Fibroblast of mammary gland (primary cell): ENCODE measurements at places on chromosomes 11 and 22.

DNA sequence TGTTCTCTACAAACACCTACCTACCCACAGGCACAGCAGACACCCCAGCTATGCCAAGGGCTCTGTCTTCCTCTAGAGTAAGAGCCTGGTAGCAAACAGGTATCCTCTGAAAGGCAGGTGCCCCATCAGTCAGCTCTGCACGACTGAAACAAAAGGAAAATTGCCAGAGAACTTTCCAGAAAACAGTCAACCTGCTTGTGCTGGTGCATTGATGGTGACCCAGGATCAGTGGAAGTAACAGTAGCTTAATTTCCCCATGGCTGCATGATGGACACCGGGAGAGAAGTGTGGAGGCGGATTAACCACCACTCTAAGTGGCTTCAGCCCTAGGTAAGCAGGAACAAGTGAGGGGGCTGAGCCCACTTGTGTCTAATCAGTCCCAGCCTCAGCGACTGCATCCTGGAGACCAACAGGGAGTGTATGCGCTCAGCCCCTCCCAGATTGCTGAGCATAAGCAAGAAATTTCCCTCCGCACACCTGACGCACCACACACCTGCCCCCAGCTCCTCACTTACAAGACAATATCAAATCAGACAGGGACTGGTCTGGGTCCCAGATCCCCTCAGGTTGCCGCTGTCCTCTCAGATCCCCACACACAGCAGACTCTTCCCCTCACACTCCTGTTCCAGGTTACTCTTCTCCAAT lies 70.7 kb upstream of the IGLL5 start:
- no peak for DNase-seq

DNA sequence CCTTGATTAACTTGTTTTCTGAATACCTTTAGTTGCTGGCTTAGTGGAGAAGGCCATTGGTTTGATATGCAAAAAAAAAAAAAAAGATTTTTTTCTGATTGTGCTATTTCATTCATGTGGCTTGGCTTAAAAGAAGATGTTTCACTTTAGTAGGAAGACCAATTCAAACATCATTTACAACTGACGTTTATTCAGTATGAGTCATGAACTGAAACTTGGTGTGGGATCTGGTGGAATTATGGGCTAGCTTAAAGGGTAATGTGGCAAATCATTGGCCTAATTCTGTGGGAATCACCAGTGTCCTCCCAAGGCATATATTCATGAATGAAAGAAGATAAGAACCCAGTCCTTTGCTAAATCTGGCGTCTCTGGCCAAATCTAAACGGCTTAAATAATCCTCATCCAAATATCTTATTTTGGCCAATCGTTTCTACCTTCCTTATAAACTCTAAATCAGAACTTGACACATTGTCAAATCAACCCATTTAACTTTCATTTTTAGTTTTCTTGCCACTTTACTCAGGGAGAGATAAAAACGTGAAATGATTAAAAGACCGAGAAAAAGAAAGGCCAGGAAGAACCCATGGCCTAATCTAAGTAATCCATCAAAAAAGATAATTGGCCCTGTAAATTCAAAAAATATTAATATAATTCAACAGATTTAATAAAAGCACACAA lies 77.0 kb downstream of the DDIAS start:
- DNase-seq: peak; percentile 91

DNA sequence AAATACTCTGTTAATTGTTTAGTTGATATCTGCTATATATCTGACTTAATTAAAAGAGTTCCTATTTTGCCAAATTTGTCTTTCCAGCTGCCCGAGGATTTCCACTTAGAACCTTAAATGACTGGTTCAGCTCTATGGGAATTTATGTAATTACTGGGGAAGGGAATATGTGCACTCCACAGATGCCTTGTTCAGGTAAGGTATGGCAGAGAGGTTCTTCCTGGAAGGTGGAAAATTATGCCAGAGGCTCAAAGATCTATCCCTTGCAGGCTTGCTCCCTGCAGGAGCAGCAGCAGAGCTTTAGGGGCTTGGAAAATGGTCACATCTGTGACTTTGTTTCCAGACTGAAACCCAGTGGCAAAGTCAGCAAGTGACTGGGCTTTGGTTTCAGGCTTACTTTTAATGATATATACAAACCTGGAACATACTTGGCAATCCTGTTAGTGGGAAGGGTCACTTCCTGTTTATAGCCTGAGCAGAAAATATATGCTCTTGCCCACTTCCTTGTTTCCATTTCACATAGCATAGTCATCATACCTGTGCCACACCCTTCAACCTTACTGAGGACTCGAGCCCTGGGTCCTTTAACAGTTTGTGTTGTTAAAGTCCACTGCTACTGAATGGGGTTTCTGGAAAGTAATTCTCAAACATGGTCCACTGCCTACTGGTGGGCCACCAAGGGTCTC lies 23.7 kb downstream of the WBP2NL start:
- no peak for DNase-seq

DNA sequence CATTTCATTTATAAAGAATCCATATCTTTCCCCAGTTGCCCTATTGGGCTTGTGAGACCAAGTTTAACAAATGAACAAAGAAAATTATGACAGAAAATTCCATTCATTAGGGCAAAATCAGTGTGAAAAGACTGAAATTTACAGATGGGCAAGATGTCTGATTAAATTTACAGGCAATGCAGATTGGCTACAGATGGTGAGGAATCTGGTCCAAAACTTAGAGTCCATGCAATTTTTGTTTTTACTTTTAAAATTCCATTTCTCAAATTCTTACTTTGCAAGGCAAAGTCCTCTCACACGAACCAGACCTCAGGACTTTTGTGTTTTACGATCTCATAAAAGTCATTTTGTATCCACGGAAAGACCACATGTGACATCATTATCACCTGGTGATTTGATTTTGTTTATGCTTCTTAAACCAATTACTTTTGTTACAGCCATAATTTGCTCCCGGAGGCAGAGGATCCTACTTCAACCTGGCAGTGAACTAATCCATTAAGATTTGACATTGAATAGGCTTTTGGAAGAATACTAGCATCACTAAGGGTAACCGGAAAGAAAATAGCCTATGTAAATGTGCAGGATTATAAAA lies 843.7 kb upstream of the CHORDC1 start:
- DNase-seq: no peak

DNA sequence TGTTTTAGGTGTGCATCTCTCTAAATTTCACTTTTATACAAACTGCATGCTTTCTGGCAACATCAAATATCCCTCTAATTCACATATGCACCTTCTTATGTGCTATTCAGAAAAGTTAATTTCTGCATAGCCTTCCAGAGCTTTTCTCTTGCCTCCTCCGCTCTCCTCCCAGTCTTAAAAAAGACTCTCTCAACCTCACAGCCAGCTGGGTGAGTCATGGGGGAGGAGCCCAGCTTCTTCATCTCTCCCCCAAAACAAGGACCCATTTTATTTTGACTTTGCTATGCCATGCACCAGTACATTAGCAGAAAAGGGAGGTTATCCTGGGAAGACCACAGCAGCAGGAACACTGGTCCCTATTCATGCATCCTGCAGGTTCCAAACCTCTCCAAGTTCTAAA lies 234.4 kb downstream of the KCNA4 start:
- no peak for DNase-seq

- DNase-seq: no peak
These were observed 39.0 kb upstream of the BLID start for GRCh38 chr11:122154994-122155393.

- DNase-seq: peak; percentile 39
These were observed 1005.8 kb upstream of the CCDC90B start for GRCh38 chr11:84292006-84292405.

DNA sequence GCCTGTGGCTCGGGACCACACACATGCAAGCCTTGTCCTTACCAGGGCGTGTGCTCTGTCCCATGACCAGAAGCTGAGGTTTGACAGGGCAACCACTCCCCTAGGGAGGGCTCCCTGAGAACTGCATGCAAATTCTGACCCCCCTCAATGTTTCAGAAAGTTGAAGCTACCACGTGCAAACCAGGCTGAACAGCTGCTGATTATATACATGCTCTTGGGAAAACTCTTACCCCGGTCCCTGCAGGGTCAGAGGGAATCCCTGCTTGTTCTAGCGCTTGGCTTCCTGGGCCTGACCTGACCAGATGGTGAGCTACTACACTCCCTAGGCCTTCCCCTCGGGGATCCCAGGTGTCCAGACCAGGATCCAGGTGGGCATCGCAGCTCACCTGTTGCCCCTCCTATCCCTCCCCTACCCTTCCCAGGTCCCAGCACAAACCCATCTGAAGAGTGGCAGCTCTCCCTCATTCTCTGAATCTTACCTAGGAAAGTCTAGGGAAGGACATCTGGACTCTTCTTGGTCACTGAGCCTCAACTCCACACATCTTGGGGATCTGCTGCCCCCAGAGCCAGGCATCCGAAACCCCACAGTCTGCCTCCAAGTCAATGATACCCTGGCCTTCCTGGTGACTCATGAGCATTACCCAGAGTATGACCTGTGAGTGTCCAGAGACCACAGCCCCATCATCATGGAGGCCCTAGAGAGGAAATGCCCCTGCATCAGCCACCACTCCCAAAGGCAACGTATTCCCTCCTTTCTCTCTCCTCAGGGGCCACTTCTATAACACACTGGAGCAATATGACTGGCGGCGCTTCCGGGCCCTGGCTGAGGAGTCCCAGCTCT lies 61.5 kb downstream of the BTG4 start:
- peak; percentile 26 for DNase-seq

GRCh38 chr22:33842006-33842354 lies 78.3 kb downstream of the LARGE1 start:
- DNase-seq: no peak

- DNase-seq: no peak
These were observed 1.6 kb downstream of the NCAM1 start for GRCh38 chr11:112962579-112963367.

GRCh38 chr11:62777389-62777788 lies 6.2 kb downstream of the TAF6L start:
- DNase-seq: no peak

- no peak for DNase-seq
These were observed 33.5 kb downstream of the LRRC10B start for GRCh38 chr11:61542024-61542461.

- peak; percentile 19 for DNase-seq
These were observed 38.5 kb downstream of the CWC15 start for GRCh38 chr11:94934846-94935245.

DNA sequence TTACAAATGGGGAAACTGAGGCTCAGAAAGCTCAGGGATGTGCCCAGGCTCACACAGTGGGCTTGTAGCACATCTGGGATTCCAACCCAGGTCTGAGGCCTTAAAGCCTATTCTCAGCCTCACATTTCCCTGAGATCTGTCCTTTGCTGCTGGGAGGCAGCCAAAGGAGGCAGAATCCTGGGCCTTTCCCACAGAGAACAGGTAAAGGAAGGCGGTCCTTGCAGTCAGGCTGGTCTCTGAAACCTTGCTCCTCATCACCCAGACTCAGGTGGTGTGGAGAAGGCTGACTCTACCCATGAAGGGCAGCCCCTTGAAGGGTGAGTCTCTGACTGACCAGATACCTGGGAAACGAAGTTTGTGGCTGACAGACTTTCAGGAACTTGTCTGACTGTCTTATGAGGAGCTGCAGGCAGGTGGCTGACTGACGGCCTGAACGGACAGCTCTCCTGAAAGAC lies 7.8 kb downstream of the SLCO2B1 start:
- no peak for DNase-seq

- peak; percentile 58 for DNase-seq
These were observed 101.1 kb downstream of the GRIK4 start for GRCh38 chr11:120612513-120613263.

DNA sequence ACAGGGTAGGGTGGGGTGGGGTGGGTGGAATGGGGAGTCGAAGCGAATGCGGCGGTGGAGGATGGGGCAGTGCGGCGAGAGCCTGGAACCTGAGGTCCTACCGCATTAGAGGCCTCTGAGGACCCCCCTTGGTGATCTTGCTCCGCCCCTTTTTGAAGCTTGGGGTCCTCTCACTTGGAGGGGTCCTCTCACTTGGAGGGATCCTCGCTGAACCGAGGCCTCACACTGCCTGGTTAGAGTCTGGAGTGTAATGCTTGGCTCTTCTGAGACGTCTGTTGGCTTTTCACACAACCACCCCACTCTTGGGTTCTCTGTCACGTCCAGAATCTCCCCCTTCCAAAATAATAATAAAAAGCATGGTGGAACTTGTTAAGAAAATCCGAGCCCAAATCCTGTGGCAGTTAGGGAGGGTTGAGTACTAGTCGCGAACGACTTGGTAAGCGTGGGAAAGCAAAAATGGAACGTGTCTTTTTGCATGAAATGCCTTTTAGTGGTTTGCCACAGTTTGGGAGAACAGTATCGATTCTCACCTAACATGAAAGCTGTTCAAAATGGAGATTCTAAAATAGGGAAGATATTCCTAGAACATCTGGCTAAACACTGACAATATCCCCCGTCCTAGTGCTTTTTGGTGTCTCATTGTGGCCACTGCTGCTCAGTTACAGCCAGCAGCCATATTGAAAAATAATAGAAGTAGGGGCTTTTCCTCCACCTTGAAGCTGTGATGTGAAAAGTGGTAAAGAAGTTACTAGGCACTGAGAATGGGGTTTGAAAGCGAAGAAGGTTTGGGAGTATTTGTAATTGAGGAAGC lies 822 bp downstream of the RBX1 start:
- DNase-seq: no peak

DNA sequence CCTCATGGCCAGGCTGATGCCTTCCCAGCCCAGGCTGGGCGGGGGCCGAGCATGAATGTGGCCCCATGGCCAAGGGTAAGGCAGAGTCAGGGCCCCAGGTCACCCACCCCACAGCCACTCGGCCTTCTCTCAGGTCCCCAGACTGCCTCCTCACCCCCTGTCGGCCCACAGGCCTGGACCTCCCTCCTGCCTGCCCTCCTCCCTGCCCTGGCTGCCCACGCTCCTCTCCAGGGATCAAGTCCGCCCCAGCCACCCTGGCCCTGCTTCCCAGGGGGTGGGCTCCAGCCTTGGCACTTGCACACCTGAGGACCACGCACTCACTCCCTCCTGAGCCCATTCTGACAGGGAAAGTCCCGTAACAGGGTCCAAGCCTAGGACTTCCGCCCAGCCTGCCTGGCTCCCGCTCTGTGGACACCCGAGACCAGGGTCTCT lies 37.8 kb upstream of the TH start:
- no peak for DNase-seq

- DNase-seq: no peak
These were observed 34.1 kb upstream of the GRAMD4 start for GRCh38 chr22:46586123-46586519.
